ENCODE measurements at places on chromosomes 3 and 15. TPM values are rescaled to one million over a fixed set of nuclear protein-coding genes. Genes with fewer than 3 reads are reported as not detected.

GRCh38 chr3:153282355-153282754 lies 120.3 kb downstream of the RAP2B start:
- no peak for DNase-seq

- DNase-seq: no peak
Observed at GRCh38 chr15:77386626-77387025, 33.3 kb downstream of the PEAK1 start.

DNA sequence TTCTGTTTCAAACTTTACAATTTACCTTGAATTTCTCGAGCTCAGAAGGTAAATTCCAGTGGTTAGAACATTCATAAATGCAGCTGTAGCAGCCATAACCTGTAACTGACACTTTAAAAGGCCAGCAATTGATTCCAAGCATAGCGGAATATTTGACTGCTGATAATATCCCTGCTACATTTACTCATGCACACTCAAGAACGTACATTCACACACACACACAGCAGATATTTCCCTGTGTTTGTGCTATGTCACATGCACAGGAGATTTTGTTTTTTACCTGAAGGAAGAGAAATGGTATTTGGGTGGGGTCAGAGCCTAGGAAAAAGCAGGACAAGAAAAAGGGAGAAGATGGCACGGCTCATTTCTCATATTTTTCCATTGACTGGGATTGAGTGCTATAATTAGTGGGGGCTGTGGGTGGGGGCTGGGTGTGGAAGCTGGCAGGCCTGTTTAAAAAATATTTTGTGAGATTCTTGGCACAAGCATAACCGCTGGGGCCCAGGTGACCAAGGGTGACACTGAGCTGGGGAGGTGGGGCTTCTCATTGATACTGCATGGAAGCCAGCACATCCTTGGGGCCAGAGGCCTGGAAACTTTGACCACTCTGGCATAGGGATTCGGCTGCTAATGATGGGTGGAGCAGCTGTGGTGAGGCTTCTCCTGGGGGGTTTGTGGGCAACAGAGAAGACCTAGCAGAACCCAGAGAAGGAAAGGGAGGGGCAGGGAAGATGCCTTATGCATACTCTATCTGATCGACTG lies 88.9 kb upstream of the TPRG1 start:
- DNase-seq: no peak

- no peak for DNase-seq
Observed at GRCh38 chr3:171803044-171803443, 7.2 kb downstream of the PLD1 start.

DNA sequence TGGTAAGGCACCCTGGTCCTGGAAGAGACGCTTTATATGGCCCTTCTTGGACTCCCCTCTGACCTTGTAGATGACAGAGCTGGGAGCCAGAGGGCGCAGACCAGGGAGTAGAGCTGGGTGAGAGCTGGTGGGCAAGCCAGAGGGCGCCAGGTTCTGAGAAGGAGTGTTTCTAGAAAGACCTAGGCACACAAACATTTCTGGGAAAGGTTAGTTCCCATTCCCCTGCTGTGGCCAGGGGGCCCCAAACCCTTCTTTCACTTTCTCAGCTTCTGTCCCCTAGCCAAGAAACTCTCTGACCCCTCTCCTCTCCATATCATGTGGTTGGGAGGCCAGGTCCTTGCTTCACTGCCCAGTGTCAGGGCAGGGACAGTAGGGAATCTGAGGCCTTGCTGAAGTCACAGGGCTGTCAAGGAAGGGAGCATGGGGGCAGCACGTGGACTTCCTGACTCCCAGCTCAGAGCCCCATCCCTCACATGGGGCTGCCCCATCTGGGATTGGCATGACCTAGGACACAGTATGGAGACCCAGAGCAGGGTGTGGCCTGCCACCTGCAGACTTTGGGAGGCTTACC lies 3.6 kb downstream of the HEMK1 start:
- DNase-seq: no peak

DNA sequence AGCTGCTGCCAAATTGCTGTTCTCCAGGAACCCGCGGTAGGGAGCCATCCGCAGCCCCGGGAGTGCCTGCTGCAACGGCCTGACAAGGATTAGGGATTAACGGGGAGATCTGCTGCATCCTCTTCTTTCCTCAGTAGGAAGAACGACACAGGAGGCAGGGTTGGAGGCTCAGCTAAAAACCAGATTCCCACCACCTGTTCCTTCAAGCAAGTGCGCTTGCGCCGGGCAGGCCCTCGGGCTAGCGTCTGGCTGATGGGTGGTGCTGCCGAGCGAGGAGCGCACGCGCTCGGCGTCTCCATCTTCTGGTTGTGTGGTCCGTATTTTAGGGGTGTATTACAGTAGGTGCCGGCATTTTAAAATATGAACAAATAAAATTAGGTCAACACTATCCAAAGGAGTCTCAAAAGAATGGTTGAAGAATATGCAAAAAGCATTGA lies 25.4 kb upstream of the SLC25A26 start:
- no peak for DNase-seq

- no peak for DNase-seq
Observed at GRCh38 chr3:127342735-127343134, 54.9 kb upstream of the PRR20G start.

RARRES1 gene
- not detected for total RNA-seq

C2CD4A gene
- not detected for total RNA-seq

PIERCE2 gene
- total RNA-seq: 1.4 TPM

GUCA1C gene
- not detected for total RNA-seq

SLC28A1 gene
- total RNA-seq: not detected
